ENCODE measurements at places on chromosomes 2 and 18. TPM values are rescaled to one million over a fixed set of nuclear protein-coding genes. Genes with fewer than 3 reads are reported as not detected.

The FRZB gene
- total RNA-seq, result not detected

The PKP4 gene
- total RNA-seq, result 37.4 TPM

The CD8B2 gene
- total RNA-seq, result 0.08 TPM

The IL1RN gene
- not detected for total RNA-seq

The CLHC1 gene
- 9.9 TPM for total RNA-seq

The CPO gene
- not detected for total RNA-seq

The IL36RN gene
- total RNA-seq, result not detected

The C1QL2 gene
- not detected for total RNA-seq

The EDAR gene
- total RNA-seq, result 0.89 TPM

The E2F6 gene
- total RNA-seq, result 8.5 TPM

The MATN3 gene
- not detected for total RNA-seq

The MCFD2 gene
- total RNA-seq, result 45.1 TPM

The FAM237A gene
- total RNA-seq, result not detected

The LBX2 gene
- total RNA-seq, result 0.35 TPM

The ARMC9 gene
- total RNA-seq, result 0.51 TPM

The LYG2 gene
- total RNA-seq, result not detected

The PSMD14 gene
- 48.1 TPM for total RNA-seq

The ELOA2 gene
- total RNA-seq, result not detected

The RAB6C gene
- not detected for total RNA-seq

The KIF1A gene
- 0.23 TPM for total RNA-seq

The CRYGD gene
- total RNA-seq, result not detected

The DUSP2 gene
- 21.3 TPM for total RNA-seq

The UPP2 gene
- not detected for total RNA-seq

The SKOR2 gene
- not detected for total RNA-seq

The CNNM3 gene
- 27.9 TPM for total RNA-seq

The COLEC11 gene
- 0.34 TPM for total RNA-seq

The LRP2 gene
- not detected for total RNA-seq

The SCYGR4 gene
- not detected for total RNA-seq

The IL1RL2 gene
- not detected for total RNA-seq

The SERPINB11 gene
- not detected for total RNA-seq

The METTL21A gene
- total RNA-seq, result 15.8 TPM

The SH2D6 gene
- 0.43 TPM for total RNA-seq

The CXCR1 gene
- 0.53 TPM for total RNA-seq

The CRYBA2 gene
- total RNA-seq, result not detected

Measured in activated naive CD4-positive, alpha-beta T cell treated with anti-CD3 and anti-CD28 coated beads, Interleukin-2, amount 10 ng/mL, durations not matched to agents 5 hours and 36 hours (primary cell).